ENCODE measurements at places on chromosomes 7 and 10.
A peak's percentile ranks its signal among the peaks of the same experiment; 100 is the strongest.

DNA sequence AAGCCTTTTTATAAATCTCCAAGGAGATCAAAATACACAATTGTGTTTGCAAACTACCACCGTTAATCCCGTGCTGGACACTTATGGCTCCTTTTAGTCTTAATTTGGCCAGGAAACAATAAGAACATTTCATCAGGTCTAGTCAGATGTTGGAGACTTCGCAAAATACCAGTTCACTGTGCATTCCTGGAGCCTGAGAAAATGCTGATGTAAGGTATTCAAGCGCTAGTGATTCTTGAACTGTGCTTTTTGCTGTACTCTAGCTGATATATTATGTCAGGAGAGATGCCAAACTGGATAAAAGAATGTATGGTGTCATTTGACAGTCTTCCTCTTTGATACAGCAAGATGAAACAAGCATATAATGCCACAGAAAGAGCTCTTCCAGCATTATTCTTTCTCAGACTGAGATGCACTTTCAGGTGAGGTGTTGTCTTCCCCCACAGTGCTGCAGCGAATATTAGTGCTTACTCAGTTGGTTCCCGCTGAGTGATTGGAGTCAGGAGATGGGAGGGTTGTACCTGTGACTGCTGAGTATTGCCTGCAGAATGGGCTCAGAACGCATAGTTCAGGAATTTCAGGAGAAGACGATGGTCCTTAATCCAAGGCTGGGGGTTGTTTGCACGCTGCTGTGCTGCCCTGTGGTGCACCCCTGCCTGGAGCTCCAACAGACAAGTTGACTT, 59.2 kb downstream of the OGDH start:
- peak; percentile 66 for DNase-seq

GRCh38 chr10:7773845-7774801, 13.7 kb downstream of the KIN start:
- DNase-seq = no peak

GRCh38 chr10:13296476-13296875, 3.4 kb downstream of the PHYH start:
- DNase-seq = no peak

DNA sequence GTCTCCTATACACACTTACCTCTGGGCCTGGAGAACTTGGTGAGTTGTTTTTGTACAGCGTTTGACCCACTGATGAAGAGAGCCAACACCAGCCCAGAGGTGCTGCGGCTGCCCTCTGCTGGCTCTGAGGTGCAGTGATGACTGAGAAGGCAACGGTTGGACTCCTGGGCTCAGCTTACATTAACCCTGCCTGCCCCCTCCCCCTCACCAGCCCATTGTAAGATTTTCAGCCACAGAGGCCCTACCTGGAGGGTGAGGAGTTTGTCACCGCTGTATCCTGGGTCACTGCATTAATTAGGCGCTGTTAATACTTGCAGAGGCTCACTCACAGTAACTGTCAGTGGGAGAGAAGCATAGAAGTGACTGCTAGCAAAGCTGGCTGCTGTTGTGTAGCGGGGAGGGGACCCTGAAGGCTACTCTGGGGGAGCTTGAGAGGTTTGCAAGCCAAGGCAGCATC, 19.0 kb upstream of the ANKRD2 start:
- DNase-seq = peak; percentile 67

DNA sequence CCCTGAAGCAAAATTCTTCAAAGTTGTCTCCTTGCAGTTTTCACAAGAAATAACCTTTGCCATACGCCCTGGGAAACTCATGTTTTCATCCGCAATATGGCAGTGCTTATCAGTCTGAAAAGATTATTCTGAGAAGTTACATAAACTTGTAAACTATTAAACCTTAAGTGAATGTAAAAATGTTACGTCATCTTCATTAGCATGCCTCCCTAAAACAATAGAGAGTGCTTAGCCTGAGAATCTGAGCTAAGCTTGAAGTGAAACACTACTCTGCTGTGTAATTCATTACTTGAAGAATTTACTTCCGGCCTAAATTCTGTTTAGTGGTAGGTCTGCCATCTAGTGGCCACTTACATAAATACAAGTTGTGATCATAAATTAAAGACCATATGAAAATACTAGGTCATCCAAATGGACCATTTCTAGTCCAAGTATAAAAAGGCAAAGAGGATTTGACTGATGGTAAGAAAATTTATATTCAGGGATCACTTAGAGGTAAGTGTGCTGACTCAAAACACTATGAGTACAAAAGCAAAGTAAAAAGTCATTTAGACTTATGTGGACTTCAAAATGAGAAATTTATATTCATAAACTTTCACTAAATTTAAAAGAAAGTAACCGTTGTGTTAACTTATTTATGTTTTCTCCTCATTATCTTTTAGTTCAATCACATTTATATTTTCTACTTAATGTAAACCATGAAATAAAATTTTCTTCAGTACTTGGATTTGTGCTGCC, 745.1 kb upstream of the LRRTM3 start:
- peak; percentile 39 for DNase-seq

DNA sequence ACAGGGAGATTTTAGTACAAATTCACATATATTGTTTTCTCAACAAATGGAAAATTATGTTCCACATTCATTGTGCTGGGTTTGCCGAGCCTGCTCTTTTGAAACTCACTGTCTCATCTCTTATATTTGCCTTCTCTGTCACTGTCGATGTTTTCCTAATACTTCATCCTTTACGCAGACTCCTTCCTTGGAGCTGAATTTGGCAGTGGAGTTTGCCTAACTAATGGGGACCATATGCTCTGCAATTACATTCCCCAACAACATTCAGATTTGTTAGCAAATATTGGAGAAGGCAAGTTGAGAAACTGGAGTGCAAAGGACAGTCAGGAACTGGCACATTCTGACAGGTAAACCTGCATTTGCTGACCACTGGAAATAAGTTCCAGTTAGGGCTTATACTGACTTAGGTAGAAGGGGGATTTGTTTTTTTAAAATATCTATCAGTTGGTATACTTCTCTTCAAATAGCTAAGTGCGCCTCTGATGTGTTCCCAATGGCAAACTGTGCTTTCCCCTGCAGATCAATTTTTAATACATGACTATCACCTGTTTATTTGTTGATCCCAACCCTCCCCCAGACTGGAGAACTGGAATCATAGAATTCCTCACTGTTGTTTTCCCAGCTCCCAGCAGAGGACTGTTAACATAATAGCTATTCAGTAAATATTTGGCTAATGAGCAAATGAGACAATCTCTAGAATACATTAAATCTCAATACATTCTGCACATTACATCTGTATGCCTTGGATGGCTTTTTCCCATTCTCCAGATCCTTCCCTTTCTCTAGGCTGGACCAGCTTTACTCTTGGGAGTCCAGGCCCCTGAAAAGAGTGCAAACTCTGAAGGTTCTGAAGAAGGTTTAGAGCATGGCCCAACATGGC, 769.3 kb downstream of the KCNMA1 start:
- peak; percentile 53 for DNase-seq

GRCh38 chr7:1012004-1012715, 29.2 kb downstream of the CYP2W1 start:
- DNase-seq = no peak

- DNase-seq = no peak
Measured at GRCh38 chr10:56586461-56586891, 225.4 kb upstream of the ZWINT start.

DNA sequence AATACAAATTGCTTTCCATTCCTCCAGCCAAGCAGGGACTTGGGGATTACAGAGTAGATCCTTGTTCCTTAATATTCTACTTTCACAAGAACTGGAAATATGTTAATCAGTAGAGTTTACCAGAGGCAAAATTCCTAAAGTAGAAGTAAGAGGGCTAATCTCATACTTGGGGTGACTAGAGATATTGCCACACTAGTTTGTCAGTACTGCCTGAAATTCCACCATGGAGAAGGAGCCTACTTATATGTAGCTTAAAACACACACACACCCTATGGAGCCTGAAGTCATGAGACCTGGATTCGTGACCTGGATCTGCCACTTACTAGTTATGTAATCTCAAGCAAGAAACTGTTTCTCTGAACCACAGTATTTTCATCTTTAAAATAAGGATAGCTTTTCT, 33.9 kb downstream of the STRIP2 start:
- no peak for DNase-seq

GRCh38 chr7:24201226-24201625, 82.8 kb upstream of the NPY start:
- no peak for DNase-seq

DNA sequence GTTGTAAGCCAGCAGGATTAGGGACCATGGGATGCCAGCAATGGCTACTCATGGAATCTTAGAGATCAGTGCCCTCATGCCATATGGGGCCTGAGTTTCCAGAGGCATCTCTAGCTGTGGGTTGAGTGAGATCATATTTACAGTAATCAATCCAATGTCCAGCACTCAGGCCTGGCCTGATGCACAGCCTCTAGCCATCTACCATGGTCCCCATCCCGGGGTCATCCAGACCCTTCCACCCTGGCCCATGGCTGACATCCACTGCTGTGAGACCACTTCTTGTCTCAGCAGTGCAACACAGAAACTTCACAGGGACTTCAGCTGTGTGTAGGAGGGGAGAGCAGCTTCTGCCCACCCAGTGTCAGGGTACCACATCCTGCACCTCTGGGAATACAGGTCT, 6.5 kb upstream of the ADCY1 start:
- no peak for DNase-seq

- peak; percentile 49 for DNase-seq
Measured at GRCh38 chr7:42107484-42108240, 129.3 kb downstream of the GLI3 start.

GRCh38 chr7:139762886-139763285, 14.9 kb downstream of the HIPK2 start:
- no peak for DNase-seq

DNA sequence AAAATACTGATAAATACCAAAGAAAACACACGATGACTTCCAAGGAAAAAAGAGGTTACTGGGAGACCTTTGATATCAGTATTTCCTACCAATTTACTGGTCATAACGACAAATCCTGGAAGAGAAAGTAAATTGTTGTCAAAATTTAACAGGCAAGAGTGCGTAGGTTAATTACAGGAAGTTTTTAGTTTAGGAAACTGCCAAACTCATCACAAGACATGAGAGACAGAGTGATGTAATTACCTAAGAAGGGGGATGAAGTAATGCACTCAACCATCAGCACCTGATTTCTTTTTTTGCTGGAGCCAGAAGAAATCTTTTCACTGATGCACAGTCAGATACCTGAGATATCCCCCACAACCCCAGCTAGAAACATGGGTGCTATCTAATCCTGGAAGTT, 16.8 kb downstream of the MACC1 start:
- DNase-seq = no peak

DNA sequence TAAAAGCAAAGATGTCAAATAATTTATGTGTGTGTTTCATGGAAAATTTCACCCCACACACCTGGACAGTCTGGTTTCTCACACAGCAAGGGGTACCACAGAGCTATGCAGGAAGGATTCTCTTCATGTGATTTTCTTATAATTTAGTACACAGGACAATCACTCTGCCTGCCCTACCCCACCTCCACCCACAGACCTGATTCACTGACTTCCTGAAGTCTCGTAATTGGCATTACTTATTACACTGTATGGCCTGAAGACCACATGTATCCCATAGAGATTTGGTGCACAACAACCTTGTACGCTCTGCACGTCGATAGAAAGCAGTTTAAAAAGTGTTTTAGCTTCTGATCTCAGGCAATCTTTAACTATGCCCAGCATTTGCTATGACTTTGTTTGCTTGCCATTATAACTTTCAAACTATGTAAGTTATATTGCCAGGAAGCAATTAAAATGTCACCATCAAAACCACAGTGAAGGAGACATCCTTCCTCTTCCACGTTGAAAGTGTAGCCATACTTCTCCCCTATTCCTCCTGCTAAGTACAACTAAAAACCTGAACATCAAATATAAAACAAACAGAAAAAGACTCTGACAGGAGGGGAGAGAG, 279.4 kb upstream of the IMMP2L start:
- DNase-seq = no peak

- no peak for DNase-seq
Measured at GRCh38 chr7:41003611-41003940, 699.3 kb downstream of the INHBA start.

GRCh38 chr10:121084675-121085070, 233.5 kb downstream of the WDR11 start:
- no peak for DNase-seq

DNA sequence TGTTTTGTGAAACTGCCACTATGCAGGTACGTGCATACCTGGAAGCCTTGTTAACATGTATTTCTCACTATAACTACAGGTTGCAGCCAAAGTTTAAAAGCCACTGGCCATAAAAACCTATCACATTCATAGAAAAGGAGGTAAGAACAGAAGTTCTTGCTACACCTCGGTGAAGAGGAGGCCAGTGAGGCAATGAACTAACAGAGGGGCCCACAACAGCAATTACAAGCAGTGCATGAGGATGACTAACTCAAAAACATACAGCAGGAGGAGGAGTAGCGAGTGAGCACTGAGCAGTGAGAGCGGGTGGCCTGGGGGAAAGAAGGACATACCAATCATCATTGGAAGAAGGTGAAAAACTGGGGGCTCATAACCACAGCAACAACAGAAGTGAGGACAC, 51.6 kb downstream of the NUDCD3 start:
- DNase-seq = no peak

- peak; percentile 22 for DNase-seq
Measured at GRCh38 chr7:40586197-40586596, 451.4 kb downstream of the SUGCT start.

DNA sequence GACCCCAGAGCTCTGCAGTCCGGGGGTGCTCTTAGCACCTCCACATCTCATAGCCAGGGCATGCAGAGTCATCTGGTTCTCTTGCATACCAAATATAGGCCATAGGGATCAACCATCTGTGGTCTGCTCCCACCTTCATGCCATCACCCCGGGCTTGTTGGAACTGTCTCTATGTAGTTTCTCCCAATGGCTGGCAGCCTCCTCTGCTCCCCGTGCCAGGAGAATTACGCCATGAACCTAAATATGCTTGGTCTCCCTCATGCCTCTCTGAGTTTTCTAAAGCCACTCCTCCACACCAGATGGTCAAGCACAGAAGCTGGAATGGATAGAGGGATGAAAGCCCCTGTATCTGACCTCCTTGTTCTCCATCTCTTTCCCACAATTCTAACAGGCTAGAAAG, 302.6 kb upstream of the MYO3A start:
- DNase-seq = no peak

DNA sequence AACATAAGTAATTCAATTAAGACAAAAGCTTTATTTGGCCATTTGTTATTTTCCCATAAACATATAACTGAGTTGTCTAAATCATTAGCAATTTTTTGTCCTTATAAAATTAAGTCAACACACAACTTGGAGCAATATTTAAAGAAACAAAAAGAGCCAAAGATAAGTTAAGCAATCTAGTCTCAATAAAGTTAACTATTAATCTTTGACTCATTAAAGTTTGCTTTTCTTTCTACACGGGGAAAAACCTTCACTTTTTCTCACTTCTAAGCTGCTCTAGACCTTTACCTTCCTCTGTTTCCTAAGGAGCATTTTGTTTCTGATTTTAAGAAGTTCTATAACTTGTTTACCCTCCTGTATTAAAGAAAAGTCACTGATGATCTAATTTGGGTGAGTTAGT, 867.1 kb upstream of the PHF14 start:
- DNase-seq = no peak

GRCh38 chr7:135620980-135621850, 41.1 kb upstream of the STMP1 start:
- DNase-seq = peak; percentile 78

Measured in fibroblast of the conjunctiva (primary cell).